ENCODE measurements at places on chromosomes 2 and 18.

- no peak for DNase-seq
Measured at GRCh38 chr18:58013241-58014211, 30.5 kb upstream of the NEDD4L start.

GRCh38 chr2:65429786-65430602 is 2.4 kb downstream of the SPRED2 start:
- no peak for DNase-seq

DNA sequence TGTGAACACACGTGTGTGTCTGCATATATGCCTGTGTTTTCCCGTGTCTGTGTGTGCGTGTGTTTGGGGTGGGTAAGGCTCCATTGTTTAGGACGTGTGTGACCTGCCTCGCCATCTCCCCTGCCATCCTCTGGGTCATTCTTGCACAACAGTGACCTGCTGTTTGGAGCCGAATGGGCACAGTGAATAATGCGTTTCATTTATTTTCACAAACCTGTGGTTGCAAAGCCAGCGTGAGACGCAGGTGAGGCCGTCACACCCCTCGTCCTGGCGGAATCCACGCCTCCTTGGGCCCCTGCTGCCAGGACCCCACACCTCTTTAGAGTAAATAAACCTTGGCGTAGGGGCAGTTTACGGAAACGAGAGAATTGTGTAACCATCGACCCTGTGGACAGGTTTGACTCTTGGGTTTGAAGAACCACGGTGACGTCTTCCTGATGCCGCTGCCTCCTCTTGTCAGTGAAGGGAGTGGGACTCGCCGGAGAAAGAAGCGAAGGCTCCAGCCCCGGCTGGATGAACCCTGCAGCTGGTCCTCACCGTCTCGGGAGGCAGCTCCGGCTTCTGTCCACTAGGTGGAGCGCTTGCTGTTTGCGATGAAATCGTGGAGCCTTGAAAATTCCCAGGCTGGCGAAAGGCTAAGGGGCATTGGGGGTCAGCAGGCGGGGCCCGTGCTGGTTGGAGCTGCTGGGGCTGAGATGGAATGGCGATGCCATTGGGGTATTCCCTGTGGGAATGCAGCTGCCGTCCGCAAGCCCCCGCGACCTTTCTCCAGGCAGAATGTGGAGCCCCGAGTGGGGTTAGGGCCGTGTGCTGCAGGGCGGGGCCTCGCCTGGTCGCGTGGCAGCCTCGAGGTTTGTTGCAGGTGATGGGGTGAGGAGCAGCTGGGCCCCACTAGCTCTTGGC is 81.1 kb downstream of the RTP5 start:
- peak; percentile 67 for DNase-seq

GRCh38 chr2:237012577-237013267 is 73.0 kb upstream of the COPS8 start:
- DNase-seq: no peak

GRCh38 chr2:175792199-175792598 is 209.9 kb downstream of the LNPK start:
- no peak for DNase-seq

DNA sequence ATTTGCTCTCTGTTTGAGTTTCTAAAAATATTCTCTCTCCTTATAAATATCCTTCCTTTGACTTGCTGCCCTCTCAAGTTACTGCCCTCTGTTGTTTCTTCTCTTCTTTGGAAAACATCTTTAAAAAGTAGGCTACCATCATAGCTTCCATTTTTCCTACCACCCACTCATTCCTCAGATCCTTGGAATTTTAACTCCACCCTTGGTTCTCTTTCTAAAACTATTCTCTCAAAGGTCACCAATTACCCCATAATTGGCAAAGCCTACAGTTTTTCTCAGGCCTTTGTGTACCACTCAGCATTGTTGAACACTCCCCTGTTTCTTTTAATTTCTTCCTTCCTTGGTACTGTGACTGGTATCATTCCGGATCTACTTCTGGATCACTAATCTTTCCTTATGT is 43.0 kb upstream of the ITGAV start:
- DNase-seq: no peak

DNA sequence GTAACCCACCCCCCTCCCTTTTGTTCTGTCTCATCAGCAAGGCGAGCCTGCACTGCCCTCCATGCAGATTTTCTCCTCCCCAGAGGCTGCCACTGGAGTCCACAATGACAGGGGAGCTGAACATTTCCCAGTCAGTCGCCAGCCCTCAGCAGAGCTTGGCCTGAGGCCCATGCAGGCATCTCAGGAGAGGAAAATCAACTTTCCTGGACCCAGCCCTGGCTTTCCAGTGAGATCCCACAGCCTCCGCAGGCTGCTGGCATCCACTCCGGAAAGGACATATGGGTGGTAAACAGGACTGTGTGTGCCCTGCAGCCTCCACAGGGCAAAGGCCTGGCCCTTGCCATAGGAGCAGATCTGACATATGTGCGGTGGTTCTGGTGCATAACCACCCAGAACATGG is 253.8 kb downstream of the TNS1 start:
- no peak for DNase-seq

GRCh38 chr2:219680958-219681693 is 53.7 kb downstream of the SLC4A3 start:
- DNase-seq: no peak

- no peak for DNase-seq
Measured at GRCh38 chr18:10216791-10217190, 237.6 kb upstream of the APCDD1 start.

- no peak for DNase-seq
Measured at GRCh38 chr2:31980674-31981356, 30.0 kb downstream of the MEMO1 start.

DNA sequence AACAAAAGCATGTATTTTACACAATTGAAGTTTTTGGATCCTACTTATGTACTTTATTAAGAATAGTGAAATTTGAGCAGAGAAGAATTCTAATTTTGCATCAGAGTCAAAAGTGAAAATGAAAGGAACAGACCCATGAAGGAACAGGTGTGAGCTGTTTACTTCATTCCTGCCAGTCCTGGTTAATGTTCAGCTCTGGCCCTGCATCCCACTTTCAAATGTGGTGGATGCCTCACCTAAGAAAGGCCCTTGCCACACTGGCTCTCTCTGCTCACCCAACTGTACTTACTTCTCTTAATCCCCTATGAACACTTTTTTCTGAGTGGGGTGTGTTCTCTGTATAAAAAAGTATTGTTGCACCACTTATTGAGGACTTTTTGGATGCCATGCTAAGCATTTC is 22.2 kb downstream of the FAM110C start:
- no peak for DNase-seq

- DNase-seq: no peak
Measured at GRCh38 chr2:201073071-201073470, 1.3 kb downstream of the NDUFB3 start.

- DNase-seq: no peak
Measured at GRCh38 chr2:207825045-207825954, 55.6 kb upstream of the FZD5 start.

DNA sequence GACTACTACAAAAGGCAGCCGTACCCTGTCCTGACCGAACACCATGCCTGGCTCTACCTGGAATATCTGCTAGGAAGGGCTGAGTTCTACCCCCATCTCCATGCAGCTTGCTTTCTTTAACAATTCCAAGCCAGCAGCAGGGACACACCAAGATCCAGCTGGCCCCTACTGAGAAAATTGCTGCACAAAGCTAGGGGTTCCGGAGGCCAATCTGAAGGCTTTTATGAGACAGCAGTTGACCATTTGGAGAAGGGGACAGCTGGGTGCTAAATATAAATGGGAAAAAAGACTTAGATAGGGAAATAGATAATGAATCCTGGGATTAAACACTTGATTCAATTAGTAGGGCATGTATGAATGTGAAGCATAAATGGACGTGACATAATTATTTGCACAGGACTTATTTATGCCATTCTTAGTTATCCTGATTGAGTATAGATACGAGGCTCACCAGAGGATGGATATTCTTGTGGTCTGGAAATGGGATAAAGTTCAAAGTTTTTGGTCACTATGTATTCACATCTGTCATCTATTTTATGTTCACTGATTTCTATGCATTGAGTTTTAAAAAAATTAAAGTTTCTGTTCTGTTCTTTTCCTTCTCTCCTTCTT is 204.0 kb downstream of the ZNF521 start:
- DNase-seq: no peak

DNA sequence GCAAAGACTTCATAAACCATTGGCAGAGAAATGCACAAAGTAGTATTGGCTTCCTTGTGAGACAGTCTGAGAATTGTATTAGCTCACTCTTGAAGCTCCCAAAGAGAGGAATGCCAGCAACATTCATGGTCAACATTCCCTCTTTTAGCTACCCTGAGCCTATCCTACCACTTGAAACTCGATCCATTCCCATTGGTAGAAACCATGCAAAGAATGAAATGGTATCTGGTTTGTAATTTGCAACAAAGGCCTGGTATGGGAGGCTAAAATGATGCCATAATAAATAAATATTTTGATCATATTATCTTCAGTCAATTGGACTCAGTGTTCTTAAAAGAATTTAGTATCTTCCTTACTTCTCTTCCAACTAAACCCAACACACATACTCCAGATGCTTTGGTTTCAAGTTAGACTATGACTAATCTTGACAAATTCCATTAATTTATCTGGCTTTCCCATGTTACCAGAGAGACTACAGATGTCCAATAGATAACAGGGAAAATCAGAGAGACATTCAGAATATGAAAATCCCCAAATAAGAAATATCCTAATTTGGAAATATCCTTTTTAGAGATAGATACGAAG is 102.9 kb downstream of the DHRS9 start:
- DNase-seq: no peak

GRCh38 chr18:23229472-23229871 is 94.2 kb downstream of the CABLES1 start:
- DNase-seq: no peak
